ENCODE measurements at places on chromosomes 1 and 21.

DNA sequence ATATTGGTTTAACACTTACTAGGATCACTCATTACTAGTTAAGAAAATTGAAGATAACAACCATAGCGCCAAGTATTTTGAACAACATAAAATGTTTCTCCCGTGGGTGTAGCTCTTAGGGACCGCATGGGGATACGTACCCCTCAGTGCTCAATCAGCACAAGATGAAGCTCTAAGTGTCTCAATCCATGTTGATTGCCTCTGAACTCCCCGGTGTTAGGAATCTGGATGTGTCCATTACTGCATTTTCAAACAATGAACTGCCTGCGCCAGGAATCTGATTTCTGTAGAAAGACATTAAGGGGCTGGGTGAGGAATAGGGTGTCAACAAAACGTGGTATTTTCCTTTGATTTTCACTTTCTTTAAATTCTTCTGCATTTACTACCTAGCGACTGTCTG is 100.2 kb downstream of the LMO4 start:
- no peak for DNase-seq

DNA sequence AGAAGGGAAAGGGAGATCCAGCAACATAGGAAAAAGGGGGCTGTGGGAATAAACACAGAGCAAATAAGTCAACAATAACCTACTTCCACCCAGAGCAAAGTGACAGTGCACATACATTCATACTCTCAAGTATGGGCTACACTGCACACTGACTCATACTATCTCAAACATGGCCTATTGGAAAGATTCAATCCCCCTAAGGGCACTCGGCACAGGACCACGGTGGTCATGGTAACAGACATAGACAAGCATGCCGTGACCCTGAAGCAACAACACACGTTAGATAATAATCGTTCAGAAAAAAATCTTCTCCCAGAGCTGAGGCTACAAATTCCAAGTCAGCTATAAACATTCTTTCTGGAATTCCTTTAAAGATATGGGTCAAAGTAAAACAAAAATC is 16.8 kb upstream of the JAK1 start:
- DNase-seq: peak; percentile 67

DNA sequence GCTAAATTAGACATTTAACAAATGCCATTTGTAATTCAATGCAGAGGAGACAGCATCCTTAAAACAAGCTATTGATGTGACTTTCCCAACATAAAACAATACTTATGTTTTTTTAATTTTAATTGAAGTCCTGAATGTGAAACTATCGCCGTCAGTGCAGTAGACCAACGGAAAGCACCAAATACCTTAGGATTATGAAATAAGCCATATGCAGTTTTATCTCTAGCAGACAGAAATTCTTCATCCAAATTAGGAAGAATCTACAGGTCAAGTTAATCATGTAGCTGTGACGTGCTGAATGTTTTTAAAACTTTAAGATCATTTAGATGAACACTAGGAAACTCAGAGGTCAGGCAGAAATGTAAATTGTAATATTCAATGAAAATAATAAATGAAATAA is 714 bp upstream of the ST6GALNAC5 start:
- no peak for DNase-seq

DNA sequence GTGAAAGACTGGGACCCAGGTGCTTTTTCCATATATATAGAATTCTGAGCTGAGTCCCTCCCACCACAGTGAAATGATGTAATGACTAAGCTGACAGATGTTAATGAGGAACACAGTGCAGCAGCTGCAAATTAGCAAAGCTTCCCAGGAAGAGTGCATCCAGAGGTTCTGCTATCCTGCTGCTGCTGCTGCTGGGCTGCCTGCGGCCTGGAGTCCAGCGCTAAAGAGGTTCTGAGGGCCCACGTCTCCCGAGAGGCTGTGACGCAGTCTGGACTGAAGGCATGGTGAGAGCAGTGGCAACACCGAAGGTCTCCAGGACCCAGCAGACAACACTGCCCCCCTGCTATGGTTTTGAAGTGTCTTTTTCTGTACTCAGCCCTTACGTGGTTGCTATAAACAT is 63.9 kb downstream of the URB2 start:
- no peak for DNase-seq

DNA sequence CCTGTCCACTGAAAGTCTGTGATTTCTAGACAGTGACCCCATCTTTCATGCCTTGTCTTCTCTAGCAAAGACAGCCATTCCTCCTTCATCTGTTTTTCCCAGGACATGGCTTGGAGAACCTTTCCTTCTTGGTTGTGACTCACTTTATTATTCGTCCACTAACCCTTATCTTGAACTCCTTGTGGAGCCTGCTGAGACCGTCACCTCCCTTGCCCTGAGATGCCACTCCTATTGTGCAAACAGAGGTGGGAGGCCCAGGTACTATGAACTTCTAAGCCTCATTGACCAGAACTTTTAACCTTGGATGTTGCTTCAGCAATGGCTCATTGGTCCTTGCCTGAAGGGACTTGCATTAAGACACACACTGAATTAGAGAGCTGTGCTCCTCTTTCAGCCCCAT is 117.5 kb downstream of the FOXD2 start:
- no peak for DNase-seq

GRCh38 chr21:20463362-20463761 is 534.8 kb upstream of the NCAM2 start:
- DNase-seq: no peak

- DNase-seq: no peak
Measured at GRCh38 chr1:92298213-92298572, 594 bp downstream of the GLMN start.

DNA sequence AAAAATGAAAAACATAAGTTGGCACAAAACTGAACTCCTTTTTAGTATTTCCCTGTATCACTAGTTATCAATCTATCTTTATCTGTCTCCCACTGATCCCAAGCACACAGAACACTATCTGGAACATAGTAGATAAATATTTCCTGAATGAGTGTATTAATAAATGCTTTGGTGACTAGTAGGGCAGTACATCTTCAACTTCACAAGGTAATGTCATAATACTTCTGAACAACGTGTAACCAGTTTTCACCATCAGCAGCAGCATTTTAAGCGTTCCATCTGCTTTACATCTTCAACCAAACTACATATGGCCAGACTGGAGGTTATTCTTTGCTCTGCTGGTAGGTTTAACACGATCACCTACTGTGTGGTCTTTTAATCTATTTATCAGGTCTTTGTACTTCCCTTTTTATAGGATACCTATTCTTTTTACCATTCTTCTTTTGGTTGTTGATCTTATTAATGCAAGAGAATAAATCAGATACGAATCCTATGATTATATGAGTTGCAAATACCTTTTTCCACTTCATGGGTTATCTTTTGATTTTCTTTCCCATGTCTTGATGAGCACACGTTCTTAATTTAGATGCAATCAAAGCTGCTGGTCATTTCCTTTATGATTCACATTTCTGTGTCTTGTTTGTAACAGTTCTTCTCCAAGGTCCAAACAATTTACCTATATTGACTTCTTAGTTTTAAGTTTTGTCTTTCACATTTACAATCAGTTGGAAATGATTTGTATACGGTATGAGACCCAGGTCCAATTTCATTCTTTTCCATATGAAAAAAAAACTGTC is 16.3 kb downstream of the GPBP1L1 start:
- DNase-seq: no peak

DNA sequence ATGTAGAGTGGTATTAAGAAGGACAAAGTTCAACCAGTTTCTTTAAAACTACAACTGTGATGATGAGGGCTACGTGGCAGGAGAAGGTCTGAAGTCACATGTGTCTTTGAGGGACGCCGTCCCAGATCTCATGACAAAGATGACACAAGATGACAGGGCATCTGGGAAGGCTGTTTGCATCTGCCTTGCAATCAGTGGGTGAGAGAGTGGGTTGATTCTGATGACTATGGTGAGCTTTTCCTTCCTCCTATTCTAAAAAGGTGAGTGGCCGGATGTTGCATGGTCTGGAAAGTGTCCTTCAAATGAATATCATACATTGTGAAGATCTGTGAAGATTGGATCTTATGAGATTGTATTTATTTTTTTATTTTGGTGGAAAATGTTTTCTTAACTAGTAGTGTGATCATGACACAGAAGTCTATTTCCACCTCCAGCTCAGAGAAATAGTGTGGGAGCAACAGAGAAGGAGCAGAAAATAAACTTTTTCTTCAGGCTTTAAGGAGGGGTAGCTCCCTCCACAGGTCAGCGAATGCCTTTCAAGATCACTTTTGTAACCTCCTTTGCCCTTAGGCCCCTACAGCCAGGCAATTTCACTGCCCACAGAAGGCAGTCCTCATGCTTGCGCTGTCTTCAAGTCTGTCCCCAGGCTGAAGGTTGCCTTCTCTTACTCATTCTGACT is 76.0 kb upstream of the ATF3 start:
- DNase-seq: no peak

All from AG09309 (cell line).